PC-9 (cell line): ENCODE measurements at places on chromosomes 6 and 20.

DNA sequence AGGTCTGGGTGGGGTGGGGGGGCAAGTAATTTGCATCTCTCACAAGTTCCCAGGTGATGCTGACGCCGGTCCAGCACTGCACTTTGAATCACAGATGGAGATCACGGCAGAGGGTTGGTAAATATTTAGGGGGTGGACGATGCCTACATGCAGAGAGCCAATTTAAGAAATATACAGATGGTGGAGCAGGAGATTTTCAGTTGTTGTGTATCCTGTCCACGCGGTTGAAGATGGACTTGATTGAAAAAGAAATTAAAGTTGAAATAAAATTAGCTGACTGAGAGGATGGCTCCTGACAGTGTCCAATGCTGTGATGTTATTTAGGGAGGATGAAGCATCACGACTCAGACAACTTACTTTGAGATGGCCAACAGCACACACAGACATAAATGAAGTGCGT lies 74.6 kb downstream of the PHACTR3 start:
- no peak for DNase-seq

DNA sequence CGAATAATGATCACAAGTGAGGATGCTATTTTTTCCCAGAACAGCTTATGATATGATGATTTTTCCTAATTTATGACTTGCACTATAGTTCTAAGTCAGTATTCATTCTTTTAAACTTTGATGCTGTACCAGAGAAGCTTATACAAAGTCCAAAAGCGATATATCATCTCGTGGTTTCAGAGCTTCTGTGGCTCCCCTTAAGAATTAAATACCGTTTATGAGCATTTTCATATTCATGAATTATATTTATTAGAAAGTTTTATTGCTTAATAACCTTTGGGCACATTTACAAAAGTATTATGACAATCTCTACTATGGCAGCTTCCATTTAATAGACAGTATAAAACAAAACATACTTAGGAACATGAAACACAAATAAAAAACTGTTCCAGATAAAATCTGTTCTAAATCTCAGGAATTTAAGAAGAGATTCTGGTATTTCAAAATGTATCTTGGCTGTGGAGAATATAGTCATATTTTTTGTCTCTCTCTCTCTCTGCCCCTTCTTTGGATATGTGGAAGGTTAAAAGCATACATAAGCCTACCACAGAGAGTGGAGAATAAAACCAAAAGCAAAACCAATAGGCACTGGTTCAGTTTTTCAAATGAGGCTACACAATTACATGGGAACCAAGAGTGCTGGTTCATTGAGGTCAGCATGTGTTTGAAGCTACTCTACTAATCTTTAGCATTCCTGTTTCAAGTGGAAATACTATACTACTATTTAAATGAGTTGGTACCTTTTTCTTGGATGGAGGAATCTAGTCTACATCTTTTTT lies 884.5 kb upstream of the GJE1 start:
- no peak for DNase-seq

DNA sequence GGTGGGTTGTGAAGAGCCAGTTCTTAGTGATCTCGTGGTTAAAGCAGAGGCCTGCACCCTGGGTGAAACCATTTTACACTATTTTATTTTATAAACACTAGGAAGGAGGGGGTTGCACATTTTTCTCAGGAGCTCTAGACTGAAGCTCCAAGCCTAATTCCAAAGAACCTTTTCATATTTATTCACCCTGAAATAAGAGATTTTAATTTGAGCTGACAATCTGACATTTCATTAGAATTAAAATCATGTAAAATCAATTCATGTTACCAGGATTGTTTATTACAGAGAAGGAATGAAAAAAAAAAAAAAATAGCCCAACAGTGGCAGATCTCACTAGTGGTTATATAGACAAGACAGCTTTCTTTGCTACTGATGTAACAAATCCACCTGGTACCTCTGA lies 222.5 kb upstream of the SOX4 start:
- no peak for DNase-seq

- DNase-seq = no peak
Measured at GRCh38 chr6:45665859-45666258, 288.1 kb upstream of the SUPT3H start.

- no peak for DNase-seq
Measured at GRCh38 chr6:72421387-72421786, 200.5 kb upstream of the KCNQ5 start.

DNA sequence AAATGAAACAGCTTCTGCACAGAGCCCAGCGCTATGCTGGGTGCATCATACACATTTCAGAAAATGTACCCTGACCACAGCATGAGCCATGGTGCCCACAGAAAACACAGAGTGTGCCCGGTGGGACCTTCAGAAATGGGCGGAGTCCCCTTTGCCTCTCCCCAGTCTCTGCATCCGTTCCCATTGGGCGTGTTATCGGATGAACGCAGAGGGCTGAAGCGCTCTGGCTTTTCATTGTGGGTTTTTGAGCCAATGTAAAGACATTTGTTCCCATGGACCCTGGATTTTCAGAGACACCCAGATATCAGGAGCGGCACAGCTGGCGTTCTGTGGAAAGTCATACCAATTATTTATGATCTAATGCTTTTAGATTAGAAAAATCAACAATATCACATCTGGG lies 99.8 kb downstream of the DACT2 start:
- no peak for DNase-seq

- DNase-seq = no peak
Measured at GRCh38 chr6:37556881-37557644, 57.4 kb upstream of the CCDC167 start.

DNA sequence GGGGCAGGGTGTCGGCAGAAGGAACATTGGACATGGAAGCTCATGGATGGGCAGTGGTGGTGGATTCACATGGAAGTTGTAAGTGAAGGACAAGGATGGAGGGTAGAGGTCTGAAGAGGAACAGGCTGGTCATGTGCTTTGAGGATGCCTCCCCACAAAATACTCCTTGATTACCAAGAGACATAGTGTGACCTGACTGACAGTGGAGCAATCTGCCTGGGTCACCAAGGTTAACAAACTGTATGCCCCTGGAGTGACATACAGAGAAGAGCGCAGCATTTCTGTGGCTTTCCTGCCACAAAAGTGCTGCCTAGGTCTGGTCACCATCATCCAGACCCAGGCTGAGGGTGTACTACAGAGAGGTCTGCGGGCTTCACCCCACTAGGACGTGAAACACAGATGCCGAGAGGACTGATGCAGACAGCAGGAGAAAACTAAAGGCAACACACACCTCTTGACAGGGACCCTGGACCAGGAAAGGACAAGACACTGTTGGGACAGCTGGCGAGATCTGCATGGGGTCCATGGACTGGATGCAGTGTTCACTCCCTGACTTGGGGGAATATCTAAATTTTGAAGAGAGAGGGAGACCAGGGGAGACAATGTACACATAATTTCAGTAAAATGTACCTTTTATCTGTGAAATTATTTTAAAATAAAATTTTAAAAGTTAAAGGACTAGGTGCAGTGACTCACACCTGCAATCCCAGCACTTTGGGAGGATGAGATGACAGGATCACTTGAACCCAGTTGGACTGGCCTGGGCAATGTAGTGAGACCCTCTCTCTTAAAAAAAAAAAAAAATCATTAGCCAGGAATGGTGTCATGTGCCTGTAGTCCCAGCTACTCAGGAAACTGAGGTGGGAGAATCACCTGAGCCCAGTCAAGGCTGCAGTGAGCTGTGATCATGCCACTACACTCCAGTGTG lies 64.9 kb downstream of the CSE1L start:
- DNase-seq = no peak
